Right atrium auricular region (tissue), 2 donors: ENCODE measurements at places on chromosomes 1 and 21. TPM values are rescaled to one million over a fixed set of nuclear protein-coding genes. Genes with fewer than 3 reads are reported as not detected.

DNA sequence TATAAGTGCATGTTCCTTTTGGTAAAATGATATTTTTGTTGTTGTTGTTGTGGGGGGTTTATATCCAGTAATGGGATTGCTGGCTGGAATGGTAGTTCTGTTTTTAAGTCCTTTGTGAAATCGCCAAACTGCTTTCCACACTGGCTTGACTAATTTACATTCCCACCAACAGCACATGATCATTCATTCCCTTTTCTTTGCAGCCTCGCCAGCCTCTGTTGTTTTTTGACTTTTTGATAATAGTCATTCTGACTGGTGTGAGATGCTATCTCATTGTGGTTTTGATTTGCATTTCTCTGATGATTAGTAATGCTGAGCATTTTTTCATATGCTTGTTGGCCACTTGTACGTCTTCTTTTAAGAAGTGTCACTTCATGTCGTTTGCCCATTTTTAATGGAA is 188.5 kb upstream of the CHRM3 start:
- no peaks in the 10 kb centered on the region for H3K4me1 ChIP-seq
- no peaks in the 10 kb centered on the region for H3K27me3 ChIP-seq
- no peak for DNase-seq

- no peak overlapping the region for H3K27ac ChIP-seq
- H3K27me3 ChIP-seq, result no peaks in the 10 kb centered on the region
- peaks cover 12% of the 10 kb centered on the region for H3K4me1 ChIP-seq
- no peaks in the 10 kb centered on the region for H3K36me3 ChIP-seq
- no peak for DNase-seq
- no peak overlapping the region for H3K4me3 ChIP-seq
These were observed 929.1 kb downstream of the LTN1 start for GRCh38 chr21:28063241-28064216.

- peaks cover 70% of the 10 kb centered on the region for H3K4me1 ChIP-seq
- no peaks in the 10 kb centered on the region for H3K36me3 ChIP-seq
- peak; percentile 95 for DNase-seq
- H3K4me3 ChIP-seq, result no peak overlapping the region
- H3K27me3 ChIP-seq, result no peaks in the 10 kb centered on the region
These were observed 61.1 kb upstream of the ANGPTL1 start for GRCh38 chr1:178931858-178932551.

DNA sequence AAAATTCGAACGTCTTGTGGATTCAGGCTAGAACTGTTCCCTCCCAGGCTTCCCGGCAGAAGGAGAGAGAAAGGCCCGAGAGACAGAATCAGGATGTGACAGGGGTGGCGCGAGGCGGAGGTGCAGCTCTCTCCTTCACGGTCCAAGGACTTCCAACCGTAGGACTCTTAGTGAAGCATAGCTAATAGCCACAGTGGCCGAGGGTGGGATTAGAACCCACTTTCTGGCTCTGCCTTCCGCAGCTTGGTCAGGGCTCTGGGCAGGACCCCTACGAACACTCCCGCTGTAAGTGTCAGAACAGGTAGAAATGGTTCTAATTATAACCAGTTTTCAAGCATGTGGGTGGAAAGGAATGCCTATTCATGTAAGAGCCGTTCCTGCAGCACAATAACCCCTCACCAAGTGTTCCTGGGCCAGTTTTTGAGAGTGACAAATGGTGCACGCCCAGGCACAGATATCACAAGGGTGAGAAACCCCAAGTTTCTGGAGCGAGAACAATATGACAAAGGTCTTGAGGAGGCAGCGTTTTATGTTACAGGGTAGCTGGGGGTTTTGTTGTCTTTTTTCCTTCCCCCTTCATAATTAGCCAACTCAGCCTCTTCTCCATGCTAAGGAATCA is 86.4 kb downstream of the SYF2 start:
- DNase-seq, result no peak
- no peaks in the 10 kb centered on the region for H3K27me3 ChIP-seq
- H3K36me3 ChIP-seq, result no peaks in the 10 kb centered on the region
- H3K4me1 ChIP-seq, result no peaks in the 10 kb centered on the region
- no peak overlapping the region for H3K4me3 ChIP-seq

DNA sequence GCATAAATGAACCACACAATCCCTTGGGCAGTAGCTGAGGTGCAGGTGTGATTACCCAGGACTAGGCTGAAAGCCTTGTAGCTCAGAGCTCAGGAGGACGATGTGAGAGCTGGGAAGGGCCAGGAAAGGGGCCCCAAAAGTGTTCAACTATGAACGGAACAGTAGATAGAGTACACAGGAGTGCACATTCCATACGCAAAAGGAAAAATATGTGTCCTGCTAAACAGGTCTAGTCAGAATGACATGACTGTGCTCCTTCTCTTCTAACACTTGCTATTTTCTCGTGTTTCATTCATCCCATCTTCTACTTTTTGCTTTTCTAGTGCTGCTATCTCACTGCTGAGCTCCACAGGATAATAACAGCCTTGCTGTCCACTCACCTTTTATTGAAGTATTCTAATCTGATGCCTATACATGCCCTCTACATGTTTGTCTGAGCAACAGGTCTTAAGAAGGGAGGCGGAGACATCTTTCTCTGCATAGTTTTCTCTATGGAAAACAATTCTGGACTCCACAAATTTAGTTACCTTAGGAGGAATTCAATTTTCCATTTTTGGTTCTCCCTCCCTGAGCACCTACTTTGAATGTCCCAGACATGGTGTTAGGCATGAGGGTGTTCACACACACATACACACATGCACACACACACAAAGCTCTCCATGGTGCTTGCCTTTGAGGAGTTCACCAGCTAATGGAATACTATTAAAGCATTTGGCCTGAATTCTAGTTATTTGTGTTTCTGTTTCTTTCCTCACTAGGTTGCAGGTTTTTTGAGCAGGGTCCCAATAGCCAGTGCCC is 3.4 kb downstream of the S100A10 start:
- H3K4me3 ChIP-seq, result peak overlapping the region; percentile 94
- H3K36me3 ChIP-seq, result peaks cover 15% of the 10 kb centered on the region
- no peak for DNase-seq
- no peaks in the 10 kb centered on the region for H3K27me3 ChIP-seq
- peaks cover 66% of the 10 kb centered on the region for H3K4me1 ChIP-seq

- H3K4me3 ChIP-seq, result no peak overlapping the region
- peaks cover 36% of the 10 kb centered on the region for H3K4me1 ChIP-seq
- no peak for DNase-seq
- no peak overlapping the region for H3K27ac ChIP-seq
- H3K36me3 ChIP-seq, result no peaks in the 10 kb centered on the region
- no peaks in the 10 kb centered on the region for H3K27me3 ChIP-seq
These were observed 37.4 kb downstream of the GADD45A start for GRCh38 chr1:67722292-67722944.

DNA sequence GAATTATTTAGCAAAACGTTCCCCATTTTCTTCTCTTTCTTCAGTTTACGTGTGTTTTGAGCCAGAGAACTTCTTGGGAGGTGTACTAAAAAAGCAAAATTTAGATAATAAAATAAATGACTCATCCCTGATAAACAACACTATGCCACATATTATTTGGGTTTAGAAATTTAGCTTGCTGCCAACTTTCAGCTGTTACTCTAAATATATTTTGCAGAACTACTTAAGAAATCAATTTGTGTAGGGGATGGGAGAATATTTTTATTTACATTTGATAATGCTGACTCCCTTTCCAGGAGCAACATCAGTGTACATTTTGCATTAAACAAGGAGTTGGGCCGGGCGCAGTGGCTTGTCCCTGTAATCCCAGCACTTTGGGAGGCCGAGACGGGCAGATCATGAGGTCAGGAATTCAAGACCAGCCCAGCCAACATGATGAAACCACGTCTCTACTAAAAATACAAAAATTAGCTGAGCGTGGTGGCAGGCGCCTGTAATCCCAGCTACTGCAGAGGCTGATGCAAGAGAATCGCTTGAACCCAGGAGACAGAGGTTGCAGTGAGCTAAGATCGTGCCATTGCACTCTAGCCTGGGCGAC is 151.4 kb upstream of the ZRANB2 start:
- no peak overlapping the region for H3K4me3 ChIP-seq
- no peaks in the 10 kb centered on the region for H3K36me3 ChIP-seq
- H3K4me1 ChIP-seq, result no peaks in the 10 kb centered on the region

GRCh38 chr1:107076841-107077240 is 20.4 kb downstream of the PRMT6 start:
- H3K4me3 ChIP-seq, result no peak overlapping the region
- no peak overlapping the region for H3K27ac ChIP-seq
- no peaks in the 10 kb centered on the region for H3K27me3 ChIP-seq
- no peak for DNase-seq
- H3K36me3 ChIP-seq, result no peaks in the 10 kb centered on the region
- H3K4me1 ChIP-seq, result no peaks in the 10 kb centered on the region

- no peak for DNase-seq
- no peak overlapping the region for H3K27ac ChIP-seq
- H3K27me3 ChIP-seq, result no peaks in the 10 kb centered on the region
- H3K36me3 ChIP-seq, result no peaks in the 10 kb centered on the region
These were observed 178.4 kb downstream of the MIS18A start for GRCh38 chr21:32100423-32100822.

EXO1 gene
- 0.16 TPM for total RNA-seq

KIF14 gene
- total RNA-seq, result not detected

LMX1A gene
- total RNA-seq, result not detected

NT5C1A gene
- total RNA-seq, result 24.6 TPM
